Activated CD8-positive, alpha-beta memory T cell treated with anti-CD3 and anti-CD28 coated beads, Interleukin-2, amount 10 ng/mL, durations not matched to agents 7 days and 5 days (primary cell): ENCODE measurements at places on chromosomes 16 and 17. TPM values are rescaled to one million over a fixed set of nuclear protein-coding genes. Genes with fewer than 3 reads are reported as not detected.
A peak's percentile ranks its signal among the peaks of the same experiment; 100 is the strongest.

DNA sequence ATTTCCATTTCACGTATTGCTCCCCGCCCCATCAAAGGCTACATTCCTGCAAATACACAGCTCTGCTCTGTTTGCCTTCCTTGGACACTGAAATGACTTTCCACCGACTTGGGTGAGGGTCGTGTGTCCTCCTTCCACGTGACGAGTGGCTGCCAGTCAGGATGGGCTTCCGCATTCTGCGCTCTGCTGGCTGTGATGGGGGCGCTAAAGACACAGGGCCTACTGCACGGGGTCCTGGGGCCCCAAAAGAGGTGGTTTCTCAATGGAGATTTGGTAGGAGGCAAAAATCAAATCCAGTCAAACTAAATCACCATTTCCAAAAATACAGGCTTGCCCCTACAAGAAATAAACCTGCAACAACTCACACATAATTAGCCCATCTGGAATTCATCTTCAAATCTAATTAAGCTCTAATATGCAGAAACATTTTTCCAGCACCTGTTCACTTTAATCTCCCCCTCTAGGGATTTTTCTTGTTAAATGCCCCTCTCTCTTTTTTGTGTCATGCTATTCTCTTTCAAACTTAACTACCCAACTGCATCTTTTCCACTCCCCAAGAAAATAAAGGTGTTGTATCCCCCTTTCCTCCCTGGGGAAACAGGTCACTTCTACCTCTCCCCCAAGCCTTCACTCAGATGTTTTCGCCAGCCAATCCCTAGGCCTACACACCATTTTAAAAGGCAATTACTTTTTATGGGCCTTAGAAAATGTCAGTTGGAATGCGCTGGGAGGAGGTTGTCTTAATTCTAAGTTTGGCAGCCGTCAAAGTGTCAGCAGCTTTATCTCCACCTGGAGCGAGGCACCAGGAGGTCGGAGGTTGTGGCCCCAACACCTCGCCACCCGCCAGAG, 21.9 kb upstream of the FAAP100 start:
- peak overlapping the region; percentile 5 for H3K27ac ChIP-seq
- DNase-seq, result no peak
- no peak overlapping the region for H3K4me3 ChIP-seq
- H3K4me1 ChIP-seq, result no peaks in the 10 kb centered on the region
- no peaks in the 10 kb centered on the region for H3K27me3 ChIP-seq

GRCh38 chr17:77872199-77872598, 86.3 kb upstream of the TNRC6C start:
- no peak overlapping the region for H3K4me3 ChIP-seq
- peaks cover 7% of the 10 kb centered on the region for H3K27me3 ChIP-seq
- H3K4me1 ChIP-seq, result peaks cover 33% of the 10 kb centered on the region
- no peak overlapping the region for H3K27ac ChIP-seq

- no peak for DNase-seq
- peaks cover 44% of the 10 kb centered on the region for H3K36me3 ChIP-seq
- no peak overlapping the region for H3K27ac ChIP-seq
- H3K27me3 ChIP-seq, result no peaks in the 10 kb centered on the region
- H3K4me1 ChIP-seq, result peaks cover 7% of the 10 kb centered on the region
Measured at GRCh38 chr16:3736116-3736515, 18.8 kb upstream of the TRAP1 start.

DNA sequence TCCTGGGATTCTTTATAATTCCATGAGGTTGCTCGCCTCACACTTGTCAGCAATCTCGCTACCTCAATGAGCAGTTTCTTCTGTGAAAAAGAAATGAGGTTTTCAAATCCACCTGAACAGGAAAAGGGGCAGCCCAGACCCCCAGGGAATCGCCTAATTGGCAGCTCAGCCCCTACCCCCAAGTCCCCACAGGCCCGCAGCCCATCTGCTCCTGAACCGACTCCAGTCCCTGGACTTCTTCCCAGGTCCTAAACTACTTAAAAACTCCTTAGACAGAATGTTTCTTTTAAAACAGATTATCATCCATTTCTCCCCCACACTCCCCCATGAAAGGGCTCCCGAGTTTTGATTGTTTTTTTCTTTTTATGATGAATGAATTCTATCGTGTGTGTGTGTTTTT, 89.8 kb downstream of the PMP22 start:
- no peaks in the 10 kb centered on the region for H3K36me3 ChIP-seq
- no peaks in the 10 kb centered on the region for H3K4me1 ChIP-seq
- no peak overlapping the region for H3K27ac ChIP-seq

DNA sequence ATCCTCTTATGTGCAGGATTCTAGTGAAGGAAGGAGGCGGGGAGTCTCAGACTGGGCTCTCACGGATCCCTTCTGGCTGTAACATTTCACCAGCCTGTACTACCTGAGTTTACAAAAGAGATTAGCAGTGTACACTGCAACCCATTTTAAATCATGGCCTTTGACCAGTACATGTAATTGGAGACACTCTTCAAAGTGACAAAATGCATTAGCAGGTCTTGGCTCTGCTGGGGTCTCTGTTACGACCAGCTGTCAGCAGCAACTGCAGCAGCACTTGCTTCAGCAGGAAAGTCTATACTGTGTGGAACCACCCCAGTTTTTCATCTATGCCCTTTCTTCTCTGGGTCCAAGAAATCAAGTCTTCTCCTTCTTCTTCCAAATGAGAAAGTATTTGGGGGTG, 322.8 kb upstream of the ASIC2 start:
- no peak overlapping the region for H3K27ac ChIP-seq
- H3K27me3 ChIP-seq, result peaks cover 7% of the 10 kb centered on the region
- H3K4me1 ChIP-seq, result no peaks in the 10 kb centered on the region
- H3K36me3 ChIP-seq, result no peaks in the 10 kb centered on the region
- H3K4me3 ChIP-seq, result no peak overlapping the region

DNA sequence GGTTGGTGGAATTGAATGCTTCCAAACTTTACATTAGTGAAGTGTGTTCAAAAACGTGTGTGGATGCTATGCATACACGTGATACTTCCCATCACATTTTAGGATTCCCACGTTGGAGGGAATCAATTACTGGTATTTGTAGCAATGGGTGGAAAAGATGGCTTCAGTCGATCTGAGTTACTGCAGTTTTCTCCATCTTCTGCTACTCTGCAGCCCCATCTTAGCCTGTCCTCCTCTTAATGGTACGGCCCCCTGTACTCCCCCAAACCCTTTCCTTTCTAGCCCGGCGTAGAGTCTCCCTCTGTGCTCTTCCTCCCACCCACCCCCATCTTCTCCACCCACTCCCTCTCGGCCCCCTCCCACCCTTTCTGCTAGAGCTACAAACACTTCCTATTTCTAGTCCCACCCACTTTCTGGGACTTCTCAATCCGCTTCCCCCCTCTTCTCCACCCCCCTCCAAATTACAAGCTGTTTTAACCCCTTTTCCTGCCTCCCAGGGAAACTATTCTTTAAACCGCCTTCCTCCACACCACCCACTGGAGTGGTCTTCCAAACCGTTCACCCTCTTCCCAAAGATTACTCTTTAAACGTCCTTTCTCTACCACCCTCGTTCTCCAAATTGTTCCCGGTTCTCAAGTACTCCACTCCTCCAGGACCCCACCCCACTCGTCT, 1.1 kb downstream of the CHTF8 start:
- peaks cover 18% of the 10 kb centered on the region for H3K36me3 ChIP-seq
- H3K27ac ChIP-seq, result peak overlapping the region; percentile 85
- no peak for DNase-seq
- H3K4me3 ChIP-seq, result peak overlapping the region; percentile 95
- H3K4me1 ChIP-seq, result peaks cover 46% of the 10 kb centered on the region
- H3K27me3 ChIP-seq, result no peaks in the 10 kb centered on the region

- no peak overlapping the region for H3K4me3 ChIP-seq
- no peak for DNase-seq
- H3K4me1 ChIP-seq, result no peaks in the 10 kb centered on the region
- H3K27ac ChIP-seq, result no peak overlapping the region
Measured at GRCh38 chr17:79765708-79766107, 12.2 kb upstream of the CBX2 start.

DNA sequence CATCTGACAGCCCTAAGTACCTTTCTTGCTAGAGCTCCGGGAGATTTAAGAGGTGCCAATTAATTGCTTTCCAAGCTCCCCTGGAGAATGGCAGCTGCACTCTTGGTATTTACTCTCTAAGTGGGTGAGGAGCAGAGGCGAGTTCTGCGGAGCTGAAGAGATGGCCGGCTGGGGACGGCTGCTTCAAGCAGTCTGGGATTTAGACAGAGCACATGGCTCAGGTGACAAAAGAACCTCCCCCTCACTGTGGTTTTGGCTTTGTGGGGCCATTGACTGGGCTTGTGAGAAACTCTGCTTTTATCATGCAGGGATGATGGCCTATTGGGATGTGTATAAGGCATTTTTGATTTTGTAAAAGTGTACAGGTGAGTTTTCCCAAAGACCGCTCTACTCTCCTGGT, 239.3 kb upstream of the EEF2KMT start:
- H3K4me3 ChIP-seq, result no peak overlapping the region
- no peak overlapping the region for H3K27ac ChIP-seq
- no peaks in the 10 kb centered on the region for H3K27me3 ChIP-seq
- H3K36me3 ChIP-seq, result no peaks in the 10 kb centered on the region
- H3K4me1 ChIP-seq, result no peaks in the 10 kb centered on the region
- no peak for DNase-seq

GRCh38 chr17:75457047-75457654, 716 bp downstream of the TMEM94 start:
- peaks cover 43% of the 10 kb centered on the region for H3K4me1 ChIP-seq
- peak overlapping the region; percentile 86 for H3K4me3 ChIP-seq
- H3K27ac ChIP-seq, result peak overlapping the region; percentile 83
- no peak for DNase-seq
- H3K27me3 ChIP-seq, result no peaks in the 10 kb centered on the region

DNA sequence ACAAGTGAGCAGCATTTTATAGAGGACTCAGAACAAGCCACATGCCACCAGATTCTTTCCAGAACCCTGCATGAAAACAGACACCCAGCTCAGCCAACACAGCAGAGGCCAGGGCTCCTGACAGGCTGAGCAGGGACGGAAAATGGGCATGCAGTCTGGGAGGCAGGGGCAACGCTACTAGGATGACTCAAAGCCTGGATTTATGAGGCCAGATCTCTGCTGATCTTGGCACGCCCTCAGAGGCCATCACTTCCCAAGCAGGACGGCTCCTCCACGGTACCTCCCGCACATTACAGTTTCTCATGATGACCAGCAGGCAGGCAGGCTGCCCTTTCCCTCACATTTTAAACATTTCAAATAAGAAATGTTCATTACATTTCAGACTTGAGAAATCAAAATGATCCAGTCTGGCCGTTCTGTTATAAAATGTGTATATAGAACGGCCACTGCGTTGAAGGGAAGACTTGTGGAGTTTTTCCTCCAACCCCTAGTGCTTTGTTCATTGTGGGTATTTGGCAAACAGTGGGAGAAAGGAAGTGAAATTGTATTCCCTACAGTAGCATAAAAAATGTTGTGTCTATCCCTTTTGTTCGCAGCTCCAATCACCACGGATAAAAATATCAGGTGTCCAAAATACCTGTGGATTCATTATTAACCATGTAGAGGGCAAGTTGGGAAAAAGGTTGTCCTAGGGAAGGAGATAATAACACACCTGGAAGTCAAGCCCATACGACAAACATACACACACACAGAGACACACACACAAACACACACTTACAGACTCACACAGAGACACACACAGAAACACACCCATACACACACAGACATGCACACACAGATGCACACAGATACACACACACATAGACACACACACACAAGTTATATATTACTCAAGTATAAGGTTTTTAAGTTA, 64.8 kb upstream of the ADAMTS18 start:
- no peaks in the 10 kb centered on the region for H3K27me3 ChIP-seq
- no peaks in the 10 kb centered on the region for H3K4me1 ChIP-seq
- H3K36me3 ChIP-seq, result no peaks in the 10 kb centered on the region
- H3K4me3 ChIP-seq, result no peak overlapping the region
- DNase-seq, result no peak

DNA sequence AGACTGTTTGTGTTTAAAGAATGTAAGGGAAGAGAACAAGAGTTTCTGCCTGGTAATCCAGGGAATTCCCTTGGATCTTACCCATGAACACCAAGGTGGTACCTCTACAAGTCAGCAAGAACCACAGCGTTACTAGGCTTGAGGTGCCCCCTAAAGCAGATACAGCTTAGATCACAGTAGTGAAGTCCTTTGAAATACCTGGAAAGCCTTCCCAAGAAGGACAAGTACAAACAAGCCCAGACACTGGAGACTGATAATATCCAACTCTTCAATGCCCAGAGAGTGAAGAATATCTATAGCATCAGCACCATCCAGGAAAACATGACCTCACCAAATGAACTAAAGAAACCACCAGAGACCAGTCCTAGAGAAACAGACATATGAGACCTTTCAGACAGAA, 3.8 kb upstream of the APPBP2 start:
- peaks cover 8% of the 10 kb centered on the region for H3K36me3 ChIP-seq
- H3K4me3 ChIP-seq, result no peak overlapping the region
- no peak for DNase-seq
- H3K4me1 ChIP-seq, result peaks cover 16% of the 10 kb centered on the region

DNA sequence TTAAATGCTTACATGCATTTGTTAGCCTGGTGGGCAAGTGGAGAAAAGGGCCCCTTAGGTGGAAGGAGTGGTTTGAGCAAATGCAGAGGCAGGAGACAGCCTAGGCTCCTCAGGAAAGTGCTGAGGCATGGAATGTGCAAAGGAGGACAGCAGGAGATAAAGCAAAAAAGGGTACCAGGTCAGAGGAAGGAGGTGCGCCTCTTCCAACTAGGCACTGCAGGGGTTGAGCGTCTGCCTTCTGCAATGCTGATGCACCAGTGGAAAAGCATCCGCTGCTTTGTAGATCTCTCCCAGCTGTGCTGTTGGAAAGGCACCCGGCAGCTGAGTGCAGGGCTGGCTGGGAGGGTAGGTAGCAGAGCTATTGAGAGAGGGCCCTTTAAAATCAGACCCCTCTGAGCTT, 287.0 kb upstream of the XYLT1 start:
- no peak overlapping the region for H3K4me3 ChIP-seq
- H3K27me3 ChIP-seq, result no peaks in the 10 kb centered on the region
- H3K27ac ChIP-seq, result no peak overlapping the region
- DNase-seq, result no peak

DNA sequence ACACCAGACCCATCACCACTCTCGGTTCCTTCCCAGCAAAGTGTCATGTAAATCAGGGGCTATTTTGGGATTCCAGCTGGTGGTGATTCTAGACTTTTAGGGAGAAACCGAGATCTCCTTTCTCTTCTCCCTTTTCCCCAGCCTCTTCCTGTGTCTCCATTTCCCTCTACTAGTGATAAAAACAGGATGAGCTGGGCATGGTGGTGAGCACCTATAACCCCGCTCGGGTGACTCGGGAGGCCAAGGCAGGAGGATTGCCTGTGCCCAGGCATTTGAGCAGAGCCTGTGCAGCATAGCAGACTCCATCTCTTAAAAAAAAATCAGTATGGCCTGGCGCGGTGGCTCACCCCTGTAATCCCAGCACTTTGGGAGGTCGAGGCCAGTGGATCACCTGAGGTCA, 6.1 kb downstream of the TBX21 start:
- peaks cover 70% of the 10 kb centered on the region for H3K4me1 ChIP-seq
- H3K36me3 ChIP-seq, result peaks cover 54% of the 10 kb centered on the region
- DNase-seq, result no peak
- H3K27ac ChIP-seq, result peak overlapping the region; percentile 32
- no peak overlapping the region for H3K4me3 ChIP-seq
- no peaks in the 10 kb centered on the region for H3K27me3 ChIP-seq

GRCh38 chr17:82389379-82389778, 17.8 kb downstream of the UTS2R start:
- no peak for DNase-seq
- no peak overlapping the region for H3K27ac ChIP-seq
- no peaks in the 10 kb centered on the region for H3K36me3 ChIP-seq
- H3K27me3 ChIP-seq, result no peaks in the 10 kb centered on the region

STH gene
- total RNA-seq, result not detected

GPRC5C gene
- total RNA-seq, result not detected

TEX19 gene
- total RNA-seq, result 0.15 TPM

OR2C1 gene
- total RNA-seq, result not detected

MLST8 gene
- 45.7 TPM for total RNA-seq

TNFRSF12A gene
- 5.9 TPM for total RNA-seq

CTNS gene
- total RNA-seq, result 9.7 TPM

PSMB10 gene
- total RNA-seq, result 250 TPM

TMEM114 gene
- total RNA-seq, result not detected

TMEM235 gene
- total RNA-seq, result not detected

KRTAP4-3 gene
- not detected for total RNA-seq
